ENCODE measurements at places on chromosomes 16 and 17.

DNA sequence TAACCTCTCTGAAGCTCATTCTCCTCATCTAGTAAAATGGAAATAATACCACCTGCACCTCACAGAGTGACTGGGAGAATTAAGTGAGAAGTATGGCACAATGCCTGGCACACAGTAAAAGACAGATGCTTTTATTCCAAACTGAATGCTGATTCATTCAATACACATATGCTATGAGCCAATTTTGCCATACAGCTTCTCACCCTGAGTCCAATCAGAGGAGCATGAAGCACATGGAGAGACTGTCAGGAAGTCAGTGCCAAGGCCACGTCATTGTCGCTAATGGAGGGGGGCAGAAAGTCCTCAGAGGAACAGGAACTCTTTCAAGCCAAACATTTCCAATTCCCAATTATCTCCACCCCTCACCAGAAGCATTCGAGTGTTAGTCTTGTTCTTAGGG, 11.6 kb downstream of the MKS1 start:
- no peak for DNase-seq

GRCh38 chr16:66491716-66492064, 58.2 kb downstream of the TK2 start:
- no peak for DNase-seq

DNA sequence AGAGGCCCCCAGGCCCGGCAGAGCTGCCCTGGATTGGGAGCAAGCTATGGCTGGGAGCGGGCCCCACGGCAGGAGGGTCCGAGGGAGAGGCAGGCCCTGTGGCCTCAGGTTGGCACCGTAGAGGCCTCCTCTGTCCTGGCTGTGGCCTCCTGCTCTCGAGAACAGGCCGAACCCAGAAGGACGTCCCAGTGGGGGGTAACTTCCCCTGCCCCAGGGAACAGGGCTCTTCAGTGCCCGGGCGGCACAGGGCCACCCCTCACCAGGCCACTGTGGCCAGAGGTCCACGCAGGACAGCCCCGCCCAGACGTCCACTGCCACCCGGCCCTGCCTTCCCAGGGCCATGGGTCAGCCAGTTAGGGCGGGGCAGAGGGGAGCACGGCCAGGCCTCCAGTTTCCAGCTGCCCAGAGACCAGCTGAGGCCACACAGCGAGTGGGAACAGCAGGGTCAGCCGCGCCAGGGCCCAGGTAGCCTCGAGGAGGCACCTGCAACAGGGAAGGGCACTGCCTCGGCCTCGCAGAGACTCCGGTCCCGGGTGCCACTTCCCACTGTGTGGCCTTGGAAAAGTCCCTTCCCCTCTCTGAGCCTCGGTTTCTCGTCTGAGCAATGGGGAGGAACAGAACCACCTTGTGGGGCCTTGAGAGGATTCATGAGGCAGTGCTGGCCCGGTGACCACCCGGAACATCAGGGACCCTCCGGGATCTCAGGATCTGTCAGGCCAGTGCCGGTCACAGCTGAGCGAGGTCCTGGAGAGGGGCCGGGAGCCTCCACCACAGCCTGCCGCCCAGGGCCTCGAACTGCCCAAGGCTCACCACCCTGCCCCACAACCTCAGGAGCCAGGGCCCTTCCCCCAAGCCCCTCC, 32.0 kb downstream of the ZNF469 start:
- DNase-seq: no peak

- no peak for DNase-seq
Observed at GRCh38 chr17:76554131-76554530, 14.3 kb downstream of the PRCD start.

GRCh38 chr17:38598536-38598935, 7.2 kb downstream of the SRCIN1 start:
- no peak for DNase-seq

- no peak for DNase-seq
Observed at GRCh38 chr16:3194792-3195191, 6.8 kb downstream of the OR1F1 start.

- no peak for DNase-seq
Observed at GRCh38 chr17:57466521-57466920, 210.2 kb downstream of the MSI2 start.

GRCh38 chr17:78935419-78936323, 10.5 kb upstream of the TIMP2 start:
- DNase-seq: peak; percentile 97

GRCh38 chr16:66365651-66366050, 840 bp upstream of the CDH5 start:
- DNase-seq: no peak

- no peak for DNase-seq
Observed at GRCh38 chr17:48102043-48102750, 919 bp upstream of the CBX1 start.

DNA sequence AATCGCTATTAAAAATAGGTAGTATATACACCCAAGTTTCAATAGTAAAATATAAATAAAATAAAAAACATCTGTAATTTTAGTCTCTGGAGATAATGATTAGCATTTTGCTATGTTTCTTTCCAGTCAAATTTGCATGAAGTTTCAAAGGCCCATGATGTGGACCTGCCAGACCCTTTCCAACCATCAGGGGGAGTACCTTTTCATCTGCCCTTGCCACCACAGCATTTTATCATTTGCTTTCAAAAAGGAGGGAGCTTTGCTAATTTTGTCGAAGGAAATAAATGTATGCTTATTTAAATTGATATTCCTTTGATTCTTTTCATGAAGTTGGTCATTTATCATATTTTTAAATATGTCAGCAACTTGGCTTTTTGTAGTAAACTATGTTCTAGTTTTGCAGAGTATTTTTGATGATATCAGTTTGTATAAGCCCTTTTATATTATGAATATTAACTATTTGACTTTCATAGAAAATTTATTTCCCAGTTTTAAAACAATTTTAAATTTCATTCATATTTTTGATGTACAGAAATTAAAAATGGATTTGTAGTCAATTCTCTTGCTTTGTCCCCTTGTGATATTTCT, 115.2 kb upstream of the NETO2 start:
- peak; percentile 10 for DNase-seq

GRCh38 chr16:87328846-87329245, 11.7 kb upstream of the C16orf95 start:
- DNase-seq: no peak

- DNase-seq: no peak
Observed at GRCh38 chr16:83517398-83517797, 290.4 kb upstream of the HSBP1 start.

DNA sequence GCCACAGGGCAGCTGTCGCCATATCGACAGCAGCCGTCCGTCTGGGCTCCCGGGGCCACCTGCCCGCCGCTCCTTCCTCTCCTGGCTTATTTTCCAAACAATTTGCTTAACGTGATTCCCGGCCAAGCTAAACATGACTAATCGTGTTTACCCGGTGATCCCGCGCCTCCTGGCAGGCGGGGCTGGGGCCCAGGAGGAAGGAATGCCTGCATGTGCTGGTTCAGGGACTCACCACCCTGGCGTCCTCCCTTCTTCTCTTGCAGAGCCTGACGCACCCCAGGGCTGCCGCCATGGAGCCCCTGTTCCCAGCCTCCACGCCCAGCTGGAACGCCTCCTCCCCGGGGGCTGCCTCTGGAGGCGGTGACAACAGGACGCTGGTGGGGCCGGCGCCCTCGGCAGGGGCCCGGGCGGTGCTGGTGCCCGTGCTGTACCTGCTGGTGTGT, 6.1 kb downstream of the SSTR5 start:
- peak; percentile 69 for DNase-seq

GRCh38 chr16:57484515-57485005, 1.7 kb downstream of the DOK4 start:
- no peak for DNase-seq

DNA sequence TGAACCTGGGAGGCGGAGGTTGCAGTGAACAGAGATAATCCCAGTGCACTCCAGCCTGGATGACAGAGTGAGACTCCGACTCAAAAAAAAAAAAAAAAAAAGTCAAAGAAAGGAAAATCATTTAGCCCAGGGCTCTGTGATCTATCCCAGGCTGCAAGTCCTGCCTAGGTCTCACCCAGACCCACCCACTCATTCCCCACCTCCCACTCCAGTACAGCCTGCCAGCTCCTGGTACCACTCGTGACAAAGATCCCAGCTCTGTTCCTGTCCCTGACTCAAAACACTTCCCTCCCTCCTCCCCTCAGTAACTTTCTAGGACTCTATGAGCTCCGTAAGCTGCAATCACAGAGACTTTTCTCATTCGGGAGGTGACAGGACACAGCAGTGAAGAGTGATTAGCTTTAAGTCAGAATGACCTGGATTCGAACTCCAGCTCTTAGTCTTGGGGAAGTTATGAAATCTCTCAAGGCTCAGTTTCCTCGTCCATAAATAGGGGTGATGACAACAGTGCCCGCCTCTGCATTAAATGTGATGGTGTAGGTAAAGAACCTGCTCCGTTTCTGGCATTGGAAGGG, 28.0 kb upstream of the MRPS23 start:
- DNase-seq: no peak

- DNase-seq: no peak
Observed at GRCh38 chr17:52160136-52160567, 1.6 kb upstream of the CA10 start.

- DNase-seq: no peak
Observed at GRCh38 chr17:5745111-5745813, 161.0 kb upstream of the NLRP1 start.

GRCh38 chr16:30065943-30066760, 592 bp downstream of the ALDOA start:
- DNase-seq: peak; percentile 81

- no peak for DNase-seq
Observed at GRCh38 chr16:60564588-60564987, 1471.7 kb downstream of the CDH8 start.

DNA sequence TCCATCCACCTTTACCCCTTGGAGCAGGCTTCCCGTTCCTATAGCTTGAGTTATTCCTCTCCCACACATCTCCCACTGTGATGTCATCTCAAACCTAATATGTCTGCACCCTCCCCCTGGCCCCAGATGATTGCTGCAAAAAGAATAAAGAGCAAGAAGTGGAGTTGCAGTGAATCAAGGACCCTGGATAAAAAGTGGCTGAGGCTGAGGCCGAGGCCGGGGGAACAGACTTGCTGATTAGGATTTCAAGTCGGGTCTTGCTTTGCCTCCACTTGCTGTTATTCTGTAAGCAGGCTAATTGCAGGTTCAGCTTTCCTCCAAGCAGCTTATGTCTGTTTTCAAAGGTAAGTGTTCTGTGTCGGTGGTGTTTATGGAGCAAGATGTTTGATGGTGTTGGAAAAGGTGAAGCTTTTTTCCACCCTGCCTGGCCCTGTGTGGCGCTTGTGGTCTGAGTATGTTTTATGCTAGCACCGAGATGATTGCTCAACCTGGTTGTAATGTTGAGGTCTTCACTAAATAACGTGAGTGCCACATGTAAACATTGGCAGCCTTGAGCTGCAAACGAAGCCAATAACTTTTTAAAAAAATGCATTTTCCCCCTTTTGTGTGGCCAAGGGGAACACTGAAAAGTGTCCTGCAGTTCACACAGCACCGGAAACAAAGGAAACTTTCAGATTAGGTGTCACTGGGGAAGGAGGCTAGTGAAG, 15.4 kb downstream of the HS3ST3B1 start:
- no peak for DNase-seq

DNA sequence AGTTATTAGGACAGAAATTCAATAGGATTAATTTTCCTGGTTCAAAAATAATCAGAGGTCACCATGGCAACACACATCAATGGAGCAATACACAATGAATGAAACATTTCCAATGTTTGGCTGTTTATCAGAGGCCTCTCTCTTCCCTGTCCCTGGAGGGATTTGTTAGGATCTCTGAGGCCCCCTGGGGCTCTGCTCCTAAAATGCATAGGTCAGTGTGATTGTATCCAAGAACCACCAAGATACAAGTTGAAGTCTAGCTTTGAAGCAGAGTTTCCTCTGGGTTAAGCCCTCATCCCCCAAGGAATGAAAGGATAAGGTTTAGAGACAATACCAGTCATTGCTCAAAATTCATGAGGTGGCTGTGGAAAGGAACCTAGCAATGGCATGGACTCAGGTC, 561.2 kb upstream of the C16orf82 start:
- no peak for DNase-seq

DNA sequence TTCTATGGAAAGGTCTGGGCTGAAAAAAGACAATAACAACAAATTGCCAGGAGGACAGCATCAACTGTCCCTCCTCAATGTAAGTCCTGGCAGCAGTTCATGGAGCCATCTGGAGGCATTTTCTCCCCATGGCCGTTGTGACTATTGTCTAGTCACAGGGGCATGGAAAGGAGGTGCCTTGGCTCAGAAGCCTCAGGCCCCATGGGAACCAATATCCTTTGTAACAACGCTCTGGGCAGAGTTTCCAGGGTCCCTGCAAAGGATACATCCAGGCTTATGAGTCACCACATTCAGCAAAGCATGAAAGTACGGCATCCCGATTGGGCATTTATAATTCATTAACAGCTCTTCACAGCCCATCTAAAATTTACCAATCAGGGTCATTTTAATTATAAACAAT, 85.2 kb downstream of the GLG1 start:
- DNase-seq: no peak

DNA sequence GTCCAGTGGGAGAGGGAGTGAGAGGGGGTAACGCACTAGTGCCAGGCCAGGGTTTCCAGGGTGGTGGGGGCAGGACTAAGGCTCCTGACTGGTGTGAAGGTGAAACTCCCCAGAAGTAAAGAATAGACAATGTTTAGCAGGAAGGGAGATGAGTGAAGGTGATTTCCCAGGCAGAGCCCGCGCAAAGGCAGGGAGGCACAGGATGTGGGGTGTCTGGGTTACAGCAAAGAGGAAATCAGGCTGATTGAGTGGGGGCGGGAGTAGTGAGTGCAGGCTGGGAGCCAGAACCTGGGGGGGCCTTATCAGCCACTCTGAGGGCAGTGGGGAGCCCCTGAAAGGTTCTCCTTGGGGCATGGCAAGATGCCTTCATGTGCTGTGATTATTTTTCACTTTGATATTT, 167.5 kb downstream of the UTP18 start:
- no peak for DNase-seq

DNA sequence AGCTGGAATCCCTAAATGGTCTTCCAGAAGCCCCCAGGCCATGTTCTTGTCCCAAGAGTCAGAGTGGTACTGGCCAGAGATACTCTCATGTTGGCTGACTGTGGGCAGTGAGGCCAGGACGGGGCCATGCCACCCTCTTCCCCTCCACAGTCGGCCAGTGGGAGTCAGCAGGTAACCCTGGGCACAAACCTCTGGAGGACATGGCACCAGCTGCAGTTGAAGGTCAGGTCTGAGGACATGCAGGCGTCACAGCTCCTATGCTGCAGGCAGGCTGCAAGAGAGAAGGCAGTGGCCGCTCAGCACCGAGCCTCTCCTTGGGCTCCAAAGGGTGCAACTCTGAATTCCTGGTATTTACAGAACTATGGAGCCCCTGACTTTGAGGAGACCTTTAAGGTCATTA, 68.2 kb downstream of the PLXDC1 start:
- no peak for DNase-seq

- no peak for DNase-seq
Observed at GRCh38 chr16:77721752-77722308, 484 bp upstream of the NUDT7 start.

DNA sequence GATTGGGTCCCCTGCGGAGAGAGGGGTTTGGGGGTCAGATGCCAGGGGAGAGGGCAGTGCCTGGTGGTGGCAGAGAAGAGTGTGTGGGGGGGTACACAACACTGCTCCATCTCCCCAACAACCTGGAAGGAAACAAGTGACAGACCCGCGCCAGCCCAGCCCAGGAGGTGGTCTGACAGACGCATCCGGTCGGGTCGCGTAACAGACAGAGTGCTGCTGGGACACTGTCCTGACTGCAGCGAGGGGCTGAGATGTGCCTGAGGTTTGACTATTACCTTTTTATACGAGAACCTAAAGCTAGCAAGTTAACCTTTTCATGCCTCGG, 16.2 kb downstream of the UNC13D start:
- DNase-seq: no peak

All from adipocyte (in vitro differentiated cells).